ENCODE measurements at places on chromosomes 6 and 20.

- no peak for DNase-seq
Observed at GRCh38 chr20:23697947-23698346, 9.1 kb upstream of the CST4 start.

DNA sequence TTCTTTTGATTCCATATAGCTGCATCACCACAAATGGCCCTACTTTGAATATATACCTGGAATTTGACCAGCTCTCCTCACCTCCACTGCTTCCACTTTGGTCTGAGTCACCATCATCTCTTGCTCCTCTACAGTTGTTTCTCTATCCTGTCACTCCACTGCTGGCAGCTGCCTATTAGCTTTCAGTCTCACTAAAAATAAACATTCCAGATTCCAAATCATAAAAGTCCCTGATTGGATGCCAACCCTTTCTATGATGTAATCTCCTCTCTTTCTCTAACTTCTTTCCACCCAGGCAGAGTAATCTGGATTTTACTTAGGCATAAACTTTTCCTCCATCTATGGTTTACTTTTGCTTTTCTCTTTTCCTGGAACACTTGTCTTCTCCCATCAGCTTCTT is 49.1 kb downstream of the RFPL4B start:
- DNase-seq = no peak

- DNase-seq = no peak
Observed at GRCh38 chr6:125001684-125002405, 39.6 kb downstream of the RNF217 start.

GRCh38 chr6:7045331-7045730 is 62.4 kb upstream of the RREB1 start:
- DNase-seq = no peak

DNA sequence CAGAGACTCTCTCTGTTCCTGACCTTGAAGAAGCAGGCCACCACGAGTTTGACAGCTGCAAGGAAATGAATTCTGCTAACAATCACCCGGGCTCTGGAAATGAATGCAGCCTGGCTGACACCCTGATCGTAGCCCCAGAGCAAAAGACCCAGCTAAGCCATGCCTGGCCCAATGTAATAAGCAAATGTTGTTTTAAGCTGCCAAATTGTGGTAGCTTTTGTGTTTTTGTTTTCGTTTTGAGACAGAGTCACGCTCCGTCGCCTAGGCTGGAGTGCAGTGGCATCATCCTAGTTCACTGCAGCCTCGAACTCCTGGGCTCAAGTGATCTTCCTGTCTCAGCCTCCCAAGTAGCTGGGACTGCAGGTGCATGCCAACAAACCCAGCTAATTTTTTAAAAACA is 3.3 kb upstream of the OXT start:
- peak; percentile 14 for DNase-seq

DNA sequence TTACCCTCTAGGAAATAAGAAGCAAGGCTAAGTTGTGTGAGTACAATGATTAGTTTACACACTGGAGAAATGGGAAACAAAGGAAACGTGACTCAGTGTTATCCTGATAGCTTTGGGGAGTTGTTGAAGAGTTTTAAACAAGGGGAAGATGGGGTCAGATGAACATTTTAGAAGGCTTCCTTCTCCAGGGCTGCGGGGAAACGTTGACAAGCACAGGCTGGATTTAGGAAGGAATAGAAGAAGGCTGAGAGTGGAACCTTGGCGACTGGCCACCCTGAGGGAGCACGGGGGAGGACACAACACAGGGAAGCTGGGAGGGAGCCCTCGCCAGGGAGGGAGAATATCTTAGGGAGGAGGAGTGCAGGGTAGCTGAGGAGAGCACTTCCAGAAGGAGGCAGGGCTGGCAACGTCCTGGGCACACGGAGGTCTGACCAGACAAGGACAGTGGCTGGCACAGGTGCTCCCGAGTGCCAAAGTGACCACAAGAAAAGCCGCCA is 134.7 kb downstream of the AIG1 start:
- no peak for DNase-seq

GRCh38 chr6:131615275-131615674 is 12.8 kb downstream of the MED23 start:
- no peak for DNase-seq

GRCh38 chr6:137657351-137657911 is 163.2 kb upstream of the OLIG3 start:
- peak; percentile 39 for DNase-seq

DNA sequence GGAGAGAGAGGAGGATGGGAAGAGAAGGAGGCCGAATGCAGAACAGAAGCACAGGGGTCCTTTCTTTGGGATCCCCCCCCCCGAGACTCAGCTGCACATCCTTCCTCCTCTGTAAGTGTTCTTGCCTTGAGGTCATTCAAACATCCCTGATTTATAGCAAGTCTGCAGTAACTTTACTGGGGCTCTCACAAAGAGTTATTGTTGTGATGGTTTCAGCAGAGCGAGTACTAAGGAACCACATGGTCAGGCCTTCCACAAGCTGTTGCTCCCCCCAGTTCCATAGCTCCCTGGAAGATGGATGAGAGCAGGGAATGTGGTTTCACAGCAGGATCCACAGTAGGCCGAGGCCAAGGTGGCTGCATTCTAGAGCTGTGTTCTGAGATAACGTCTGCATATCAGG is 351.4 kb upstream of the CDH4 start:
- DNase-seq = no peak

DNA sequence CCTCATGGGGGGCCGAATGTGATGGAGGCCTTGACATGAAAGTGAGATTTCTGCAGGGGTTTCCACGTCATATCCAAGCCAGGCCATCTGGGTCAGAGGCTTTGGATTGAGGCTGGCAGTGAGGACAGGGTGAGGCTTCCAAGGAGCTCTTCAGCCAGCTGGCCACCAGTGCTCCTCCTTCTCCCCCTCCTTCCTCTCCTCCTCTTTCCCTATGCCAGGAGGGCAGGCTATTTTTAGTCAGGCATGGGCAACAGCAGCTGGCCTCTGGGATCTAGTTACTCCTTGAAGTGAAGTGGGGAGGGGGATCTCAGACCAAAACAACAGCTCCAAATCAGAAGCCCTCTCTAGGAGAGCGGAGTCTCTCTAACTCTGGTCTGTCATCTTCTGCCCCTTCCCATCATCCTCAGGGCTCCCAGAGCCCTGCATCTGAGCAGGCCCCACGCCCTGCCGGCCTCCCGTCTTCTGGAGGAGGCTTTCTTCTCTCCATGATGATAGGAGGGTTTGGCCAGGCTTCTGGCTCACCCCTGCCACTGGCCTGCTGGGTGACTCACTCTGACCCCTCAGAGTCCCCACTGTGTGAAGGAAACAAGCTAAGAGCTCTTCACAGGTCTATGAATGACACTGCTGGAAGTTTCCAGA is 612 bp downstream of the TNNC2 start:
- DNase-seq = no peak

GRCh38 chr6:78397499-78397898 is 469.9 kb upstream of the IRAK1BP1 start:
- no peak for DNase-seq

DNA sequence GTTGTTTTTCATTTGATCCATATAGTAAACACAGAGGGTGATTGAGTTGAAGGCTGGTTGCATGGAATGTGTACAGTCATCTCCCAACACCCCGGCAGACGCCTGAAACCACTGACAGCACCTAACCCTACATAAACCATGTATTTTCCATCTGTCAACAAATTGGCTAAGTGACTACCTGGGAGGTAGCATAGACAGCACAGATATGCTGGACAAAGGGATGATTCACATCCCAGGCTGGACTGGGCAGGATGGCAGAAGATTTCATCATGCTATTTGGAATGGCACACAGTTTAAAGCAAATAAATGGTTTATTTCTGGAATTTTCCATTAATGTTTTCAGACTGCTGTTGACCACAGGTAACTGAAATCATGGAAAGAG is 4.4 kb upstream of the VIP start:
- DNase-seq = no peak

DNA sequence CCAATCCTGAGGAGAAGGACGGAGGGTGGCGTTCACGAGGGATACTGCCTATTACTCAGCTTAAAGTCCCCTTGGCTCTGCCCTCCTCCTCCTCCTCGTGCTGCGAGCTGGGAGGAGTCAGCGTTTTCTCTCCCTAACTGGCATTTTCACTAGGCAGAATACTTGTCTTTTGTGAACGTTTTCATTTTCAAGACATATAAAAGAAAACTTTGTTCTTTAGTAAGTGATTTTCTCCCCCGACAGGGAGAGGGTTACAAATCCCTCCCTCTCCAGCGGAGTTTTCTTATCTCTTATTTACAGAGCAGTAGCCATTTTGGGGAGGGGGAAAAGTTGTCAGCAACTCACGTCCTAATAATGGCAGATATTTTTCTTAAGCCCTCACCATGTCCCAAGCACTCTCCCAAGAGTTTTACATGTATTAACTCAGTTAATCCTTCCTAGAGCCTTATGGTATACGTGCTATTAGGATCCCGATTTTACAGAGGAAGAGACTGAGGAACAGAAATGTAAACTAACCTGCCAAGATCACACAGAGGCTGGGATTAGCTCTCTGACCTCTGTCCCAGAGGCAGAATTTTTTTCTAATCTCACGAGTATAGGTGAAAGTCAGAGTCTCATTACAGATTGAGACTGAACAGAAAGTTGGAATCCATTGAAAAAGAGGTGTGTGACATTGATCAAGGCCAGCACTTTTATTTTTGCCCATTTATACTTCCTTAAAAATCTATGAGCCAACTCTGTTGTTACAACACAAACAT is 30.0 kb upstream of the ZNF217 start:
- no peak for DNase-seq

DNA sequence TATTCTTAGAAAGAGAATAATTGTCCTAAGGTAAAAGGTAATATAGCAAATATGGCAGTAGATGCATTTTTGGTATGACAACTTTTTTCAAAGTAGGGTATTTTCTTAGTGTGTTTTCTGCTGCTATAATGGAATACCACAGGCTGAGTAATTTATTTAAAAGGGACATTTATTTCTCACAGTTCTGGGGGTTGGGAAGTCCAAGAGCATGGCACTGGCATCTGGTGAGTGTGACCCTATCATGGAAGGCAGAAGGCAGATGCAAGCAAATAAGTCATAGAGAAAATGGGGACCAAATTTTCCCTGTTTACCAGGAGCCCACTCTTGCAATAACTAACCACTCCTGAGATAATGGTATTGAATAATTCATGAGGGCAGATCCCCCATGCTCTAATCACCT is 922.5 kb upstream of the MAN1A1 start:
- no peak for DNase-seq

DNA sequence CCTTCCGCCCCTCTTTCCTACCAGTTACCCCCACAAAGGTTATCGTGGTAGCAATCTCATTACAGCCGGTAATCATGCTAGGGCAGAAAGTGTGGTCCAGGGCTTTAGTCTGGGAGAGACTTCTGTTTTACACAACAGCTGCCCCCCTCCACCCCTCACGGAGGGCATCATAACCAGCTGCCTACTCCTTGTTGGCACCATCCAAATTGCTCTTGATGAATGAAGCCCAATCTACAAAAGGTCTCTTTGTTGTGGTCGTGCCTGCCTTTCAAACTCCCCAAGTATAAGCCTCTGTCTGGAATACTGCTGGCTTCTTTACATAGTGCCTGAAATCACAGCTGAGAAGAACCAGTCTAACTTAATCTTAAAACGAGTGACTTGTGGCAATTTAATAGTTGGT is 157.9 kb downstream of the INSM1 start:
- DNase-seq = no peak

- no peak for DNase-seq
Observed at GRCh38 chr6:131629651-131630050, 1.6 kb upstream of the MED23 start.

- no peak for DNase-seq
Observed at GRCh38 chr6:63677282-63677681, 41.7 kb downstream of the PHF3 start.

DNA sequence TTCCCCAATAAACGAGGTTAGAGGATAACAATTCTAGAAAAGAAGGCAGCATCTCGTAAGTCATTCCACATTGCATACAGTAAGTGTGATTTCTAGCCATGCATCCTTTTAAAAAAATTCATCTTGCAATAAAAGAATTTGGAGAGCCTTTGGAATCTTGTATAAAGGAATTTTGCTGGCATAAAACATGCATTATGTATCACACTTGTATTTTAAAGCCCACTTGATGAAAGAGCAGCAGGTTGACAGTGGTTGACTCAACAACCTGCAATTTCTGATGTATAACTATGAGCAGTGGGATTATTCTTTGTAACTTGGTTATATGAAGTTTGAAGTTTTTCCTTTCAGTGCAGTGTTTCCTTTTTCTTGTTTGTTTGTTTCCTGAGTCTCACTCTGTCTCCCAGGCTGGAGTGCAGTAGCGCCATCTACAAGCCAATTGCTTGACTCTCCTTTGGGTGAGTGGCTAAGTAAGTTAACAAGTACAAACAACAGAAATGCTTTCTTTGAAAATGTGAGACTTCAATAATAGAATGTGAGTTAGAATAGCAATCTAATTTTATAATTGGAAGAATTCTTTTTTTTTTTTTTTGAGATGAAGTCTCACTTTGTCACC is 39.9 kb downstream of the JARID2 start:
- no peak for DNase-seq

DNA sequence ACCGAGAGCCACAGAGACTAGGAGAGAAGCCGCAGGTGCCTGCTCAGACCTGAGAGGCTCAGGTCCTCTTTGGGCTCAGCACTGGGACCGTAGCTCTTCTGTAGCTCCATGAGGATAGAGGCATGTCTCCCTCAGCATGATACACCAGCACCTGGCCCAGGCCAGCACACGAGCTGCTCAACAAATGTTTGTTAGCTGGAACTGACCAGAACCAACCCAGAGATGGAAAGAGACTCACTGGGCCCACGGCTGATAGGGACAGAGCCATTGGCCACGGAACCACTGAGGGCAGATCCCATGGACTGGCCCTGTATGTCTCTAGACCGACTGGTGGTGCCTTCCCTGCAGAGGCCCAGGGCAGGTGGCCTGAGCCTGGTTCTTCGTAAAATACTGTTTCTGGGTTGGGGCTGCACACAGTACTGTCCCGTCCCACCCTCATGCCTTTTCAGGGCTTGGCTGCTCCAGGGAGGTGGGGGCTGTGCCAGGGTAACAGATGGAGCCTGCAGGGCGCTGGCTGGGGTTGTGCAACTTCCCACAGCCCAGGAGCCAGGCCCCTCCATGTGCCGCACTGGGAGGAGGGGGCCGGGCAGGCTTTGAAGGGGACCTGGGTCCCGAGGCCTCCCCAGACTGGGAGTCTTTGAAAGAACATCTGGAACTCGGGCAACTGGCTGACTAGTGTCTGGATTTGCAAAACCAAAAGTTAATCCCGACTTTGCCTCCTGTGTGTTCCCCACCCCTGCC is 5.2 kb downstream of the C20orf204 start:
- no peak for DNase-seq

GRCh38 chr6:157491571-157492232 is 110.7 kb downstream of the ZDHHC14 start:
- no peak for DNase-seq

All from GM13977 (cell line).